CD14-positive monocyte (primary cell): ENCODE measurements at places on chromosomes 6 and 20.
A peak's percentile ranks its signal among the peaks of the same experiment; 100 is the strongest.

- no peak for DNase-seq
These were observed 27.1 kb downstream of the CDS2 start for GRCh38 chr20:5153612-5154542.

GRCh38 chr6:126367849-126368248, 27.9 kb downstream of the CENPW start:
- no peak for DNase-seq

DNA sequence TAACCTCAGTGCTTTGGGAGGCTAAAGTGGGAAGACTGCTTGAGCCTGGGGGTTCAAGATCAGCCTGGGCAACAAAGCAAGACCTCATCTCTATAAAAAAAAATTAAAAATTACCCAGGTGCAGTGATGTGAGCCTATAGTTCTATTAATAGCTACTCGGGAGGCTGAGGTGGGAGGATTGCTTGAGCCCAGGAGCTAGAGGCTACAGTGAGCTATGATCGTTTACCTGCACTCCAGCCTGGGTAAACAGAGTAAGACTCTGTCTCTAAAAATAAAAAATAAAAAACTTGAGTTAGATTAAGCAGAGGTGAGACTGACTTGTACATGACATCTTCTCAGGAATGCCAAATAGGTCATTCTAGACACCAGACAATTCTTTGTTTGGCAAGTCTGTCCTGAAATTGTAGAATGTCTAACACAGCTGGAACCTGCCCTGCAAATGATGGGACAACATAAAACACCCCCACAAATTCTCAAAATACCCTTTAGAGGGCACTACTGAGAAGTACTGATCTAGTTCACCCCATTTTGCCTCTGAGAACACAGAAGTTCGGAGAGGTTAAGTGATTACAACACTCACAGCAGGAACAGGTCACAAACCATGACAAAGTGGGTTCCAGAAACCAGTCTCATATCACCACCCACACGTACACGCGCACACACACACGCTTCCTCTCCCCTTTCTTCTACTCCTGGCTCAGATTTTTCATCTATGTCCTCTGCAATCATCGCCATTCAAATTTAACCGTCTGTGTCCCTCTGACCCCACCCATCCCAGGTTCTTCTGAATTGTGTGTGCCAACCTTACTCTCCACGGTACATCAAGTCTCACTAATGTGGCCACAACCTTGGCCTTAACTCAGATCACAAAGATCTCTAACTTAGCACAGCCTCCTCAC, 38.3 kb downstream of the ARHGAP18 start:
- peak; percentile 95 for DNase-seq

- no peak for DNase-seq
These were observed 15.9 kb downstream of the NT5E start for GRCh38 chr6:85465762-85466161.

DNA sequence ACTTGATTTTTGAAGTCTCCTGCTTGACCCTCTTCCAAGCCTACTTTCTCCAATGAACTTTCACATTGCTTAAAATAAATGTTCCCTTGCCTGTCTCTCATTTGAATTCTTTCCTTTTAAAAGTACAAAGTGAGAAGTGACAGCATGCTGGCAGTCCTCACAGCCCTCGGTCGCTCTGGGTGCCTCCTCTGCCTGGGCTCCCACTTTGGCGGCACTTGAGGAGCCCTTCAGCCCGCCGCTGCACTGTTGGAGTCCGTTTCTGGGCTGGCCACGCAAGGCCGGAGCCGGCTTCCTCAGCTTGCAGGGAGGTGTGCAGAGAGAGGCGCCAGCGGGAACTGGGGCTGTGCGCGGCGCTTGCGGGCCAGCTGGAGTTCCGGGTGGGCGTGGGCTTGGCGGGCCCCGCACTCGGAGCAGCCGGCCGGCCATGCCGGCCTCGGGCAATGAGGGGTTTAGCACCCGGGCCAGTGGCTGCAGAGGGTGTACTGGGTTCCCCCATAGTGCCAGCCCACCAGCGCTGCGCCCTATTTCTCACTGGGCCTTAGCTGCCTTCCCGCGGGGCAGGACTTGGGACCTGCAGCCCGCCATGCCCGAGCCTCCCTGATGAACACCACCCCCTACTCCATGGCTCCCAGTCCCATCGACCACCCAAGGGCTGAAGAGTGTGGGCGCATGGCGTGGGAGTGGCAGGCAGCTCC, 31.9 kb downstream of the SERPINB6 start:
- no peak for DNase-seq

DNA sequence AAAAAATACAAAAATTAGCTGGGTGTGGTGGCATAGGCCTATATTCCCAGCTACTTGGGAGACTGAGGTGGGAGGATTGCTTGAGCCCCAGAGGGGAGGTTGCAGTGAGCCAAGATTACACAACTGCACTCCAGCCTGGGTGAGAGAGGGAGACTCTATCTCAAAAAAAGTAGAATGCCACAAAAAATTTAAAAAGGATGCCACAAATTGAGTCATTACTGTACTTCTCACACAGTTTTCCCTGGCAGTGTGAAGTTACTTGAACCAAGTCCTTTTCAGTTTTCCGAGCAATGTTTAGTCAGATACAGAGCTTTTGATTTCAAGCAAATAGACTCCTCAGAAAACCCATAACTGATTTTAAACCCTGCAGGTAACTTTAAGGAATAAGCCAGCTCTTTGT, 53.3 kb downstream of the TNFRSF21 start:
- DNase-seq = no peak

GRCh38 chr6:27135087-27135657, 112.3 kb upstream of the PRSS16 start:
- no peak for DNase-seq

- no peak for DNase-seq
These were observed 149.8 kb upstream of the AKIRIN2 start for GRCh38 chr6:87851674-87852299.

DNA sequence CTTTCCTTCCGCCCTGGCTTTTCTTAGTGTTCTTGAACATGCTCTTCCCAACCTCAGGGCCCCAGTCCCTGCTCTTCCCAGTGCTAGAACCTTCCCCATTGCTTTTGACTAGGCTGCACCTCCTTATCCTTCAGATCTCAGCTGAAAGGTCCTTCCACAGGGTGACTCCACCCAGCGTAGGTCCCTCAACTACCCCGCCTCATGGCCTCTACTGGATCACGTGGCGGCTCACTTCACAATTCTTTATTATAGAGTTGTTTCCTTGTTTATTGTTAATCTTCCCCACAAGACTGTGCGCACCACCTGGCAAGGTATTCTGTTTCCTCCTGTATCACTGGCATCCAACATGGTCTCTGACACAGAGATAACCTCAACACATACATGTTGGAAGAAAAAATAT, 31.2 kb downstream of the TTLL9 start:
- no peak for DNase-seq

- no peak for DNase-seq
These were observed 61.1 kb downstream of the HMGN3 start for GRCh38 chr6:79173378-79173777.

- no peak for DNase-seq
These were observed 16.4 kb upstream of the STX16 start for GRCh38 chr20:58634521-58635278.

DNA sequence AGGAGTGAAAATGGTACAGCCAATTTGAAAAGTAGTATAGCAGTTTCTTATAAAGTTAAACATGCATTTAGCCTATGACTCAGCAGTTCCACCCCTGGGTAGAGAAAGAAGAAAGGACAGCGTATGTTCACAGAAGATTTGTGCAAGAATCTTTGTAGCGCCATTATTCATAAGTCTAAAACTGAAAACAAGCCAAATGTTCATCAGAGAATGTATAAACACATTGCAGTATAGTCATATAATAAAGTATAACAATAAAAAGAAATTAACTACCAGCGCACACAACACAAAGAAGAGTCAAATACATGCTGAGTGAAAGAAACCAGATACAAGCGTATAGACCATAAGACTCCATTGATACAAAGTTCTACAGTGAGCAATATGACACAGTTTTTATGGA, 294.0 kb downstream of the SAMD5 start:
- DNase-seq = no peak

DNA sequence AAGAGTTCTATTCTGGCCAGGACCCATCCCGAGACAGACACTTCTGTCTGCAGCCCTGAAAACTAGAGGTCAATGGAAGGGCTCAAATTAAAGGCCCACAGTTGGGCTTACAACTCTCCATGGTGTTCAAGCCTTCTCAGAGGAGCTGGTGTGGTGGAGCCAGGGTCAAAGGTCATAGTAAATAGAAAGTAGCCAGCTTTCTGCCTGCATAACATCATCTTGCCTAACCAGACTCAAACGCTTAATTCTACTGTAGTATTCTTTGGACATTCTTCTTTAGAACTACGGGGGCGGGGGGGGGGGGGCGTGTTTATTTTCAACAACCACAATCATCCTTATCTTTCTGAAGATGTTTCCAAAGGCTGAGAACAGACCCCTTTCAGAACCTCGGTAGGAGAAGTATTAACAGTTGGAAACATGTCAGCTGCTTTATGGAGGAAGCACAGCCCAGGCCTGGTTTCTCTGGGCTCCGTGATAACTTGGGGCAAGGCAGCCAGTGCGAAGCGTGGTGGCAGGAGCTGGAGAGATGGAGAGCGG, 1.5 kb upstream of the RREB1 start:
- DNase-seq = no peak
